ENCODE measurements at places on chromosomes 7 and 10.
A peak's percentile ranks its signal among the peaks of the same experiment; 100 is the strongest.

- no peak for DNase-seq
Observed at GRCh38 chr7:915291-916218, 38.9 kb downstream of the ADAP1 start.

- peak; percentile 19 for DNase-seq
Observed at GRCh38 chr7:133853706-133854276, 273.3 kb upstream of the LRGUK start.

DNA sequence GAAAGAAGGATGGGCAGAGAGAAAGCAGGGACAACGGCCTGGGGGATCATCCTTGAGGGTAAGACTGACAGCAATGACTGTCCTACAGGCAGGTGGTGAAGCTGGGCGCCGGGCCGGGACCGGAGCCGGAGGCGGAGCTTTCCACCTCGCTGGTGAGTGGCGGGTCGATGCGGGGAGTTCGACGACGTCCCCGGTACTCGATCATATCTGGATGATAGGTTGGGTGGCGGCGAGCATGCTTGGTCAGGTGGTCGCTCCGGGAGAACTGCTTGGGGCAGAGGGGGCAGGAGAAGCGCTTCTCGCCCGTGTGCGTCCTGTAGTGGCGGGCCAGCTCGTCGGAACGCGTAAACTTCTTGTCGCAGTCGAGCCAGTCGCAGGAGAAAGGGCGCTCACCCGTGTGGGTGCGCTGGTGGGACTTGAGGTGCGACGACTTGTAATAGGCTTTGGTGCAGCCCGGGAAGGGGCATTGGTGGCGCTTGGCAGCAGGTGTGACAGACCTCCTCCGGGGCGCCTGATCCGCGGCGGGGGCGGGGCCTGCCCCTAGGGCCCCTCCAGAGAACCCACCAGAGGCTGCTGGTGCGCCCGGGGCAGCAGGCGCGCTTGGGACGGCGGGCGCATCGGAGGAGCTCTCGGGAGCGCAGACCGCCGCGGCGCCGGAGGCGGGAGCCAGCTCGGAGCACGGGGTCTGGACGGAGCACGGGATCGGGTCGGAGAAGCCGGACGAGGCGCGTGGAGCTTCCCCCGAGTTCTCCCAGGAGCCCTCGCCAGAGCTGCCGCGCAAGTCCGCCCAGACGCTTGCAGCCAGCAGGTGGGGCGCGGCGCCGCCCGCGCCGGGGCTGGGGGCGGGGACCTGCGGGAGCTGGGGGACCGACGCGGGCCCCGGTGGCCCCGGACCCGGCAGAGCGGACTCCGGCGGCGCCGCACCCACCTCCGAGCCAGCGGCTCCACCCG lies 752 bp downstream of the KLF14 start:
- DNase-seq, result peak; percentile 36

- DNase-seq, result no peak
Observed at GRCh38 chr7:20519645-20520044, 95.8 kb upstream of the ABCB5 start.

- no peak for DNase-seq
Observed at GRCh38 chr10:116164291-116164690, 108.7 kb downstream of the GFRA1 start.

DNA sequence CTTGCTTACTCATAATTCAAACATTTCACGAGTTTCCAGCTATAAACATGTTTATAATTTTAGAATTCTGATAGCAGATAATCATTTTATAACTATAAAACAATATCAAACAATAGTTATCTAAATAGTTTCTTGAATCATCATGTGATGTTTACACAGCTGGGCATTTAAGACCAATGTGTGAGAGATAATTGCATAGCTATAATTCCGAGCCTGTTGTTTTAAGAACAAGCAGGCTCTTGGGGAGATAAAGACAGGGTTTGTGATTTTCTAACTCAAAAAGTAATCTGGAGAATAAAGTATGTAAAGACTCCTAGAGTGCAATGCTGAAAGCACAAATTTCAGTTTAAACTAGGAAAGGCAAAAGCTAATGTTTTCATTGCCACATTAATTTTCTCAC lies 331.2 kb downstream of the LRRTM3 start:
- no peak for DNase-seq

GRCh38 chr10:48796713-48797245 lies 112.1 kb downstream of the WDFY4 start:
- DNase-seq, result no peak

- DNase-seq, result no peak
Observed at GRCh38 chr10:86064219-86064618, 302.4 kb downstream of the GRID1 start.

DNA sequence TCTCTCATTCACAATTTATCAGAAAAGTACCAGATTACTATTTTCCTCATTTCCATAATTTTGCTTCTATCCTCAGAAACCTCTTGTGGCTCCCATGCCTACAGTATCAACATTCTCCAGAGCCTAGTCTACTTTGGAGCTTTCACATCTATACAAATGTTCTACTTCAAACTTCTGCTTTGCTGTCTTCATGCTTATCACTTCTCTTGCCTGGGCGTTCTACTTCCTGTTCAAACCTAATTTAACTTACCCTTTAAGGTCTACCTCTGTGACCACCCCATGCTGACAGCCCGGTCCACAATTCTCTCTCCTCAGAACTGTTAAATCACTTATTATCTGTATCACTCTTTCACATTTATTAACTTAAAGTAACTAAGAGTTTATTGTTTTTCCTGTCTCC lies 6.1 kb upstream of the PTPN12 start:
- DNase-seq, result no peak

DNA sequence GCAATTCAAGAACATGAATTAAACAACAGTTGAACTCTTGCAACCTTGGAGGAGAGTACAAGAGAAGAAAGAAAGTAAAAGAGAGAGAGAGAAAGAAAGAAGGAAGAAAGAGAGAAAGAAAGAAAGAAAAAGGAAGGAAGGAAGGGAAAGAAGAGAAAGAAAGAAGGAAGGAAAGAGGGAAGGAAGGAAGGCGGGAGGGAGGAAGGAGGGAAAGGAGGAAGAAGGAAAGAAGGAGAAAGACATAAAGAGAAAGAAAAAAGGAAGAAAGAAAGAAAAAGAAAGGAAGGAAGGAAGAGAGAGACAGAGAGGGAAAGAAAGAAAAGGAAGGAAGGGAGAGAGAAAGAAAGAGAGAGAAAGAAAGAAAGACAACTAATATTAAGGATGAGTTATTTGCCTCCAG lies 1106.7 kb downstream of the TYW1 start:
- no peak for DNase-seq

- no peak for DNase-seq
Observed at GRCh38 chr10:60461688-60462087, 72.0 kb upstream of the ANK3 start.

DNA sequence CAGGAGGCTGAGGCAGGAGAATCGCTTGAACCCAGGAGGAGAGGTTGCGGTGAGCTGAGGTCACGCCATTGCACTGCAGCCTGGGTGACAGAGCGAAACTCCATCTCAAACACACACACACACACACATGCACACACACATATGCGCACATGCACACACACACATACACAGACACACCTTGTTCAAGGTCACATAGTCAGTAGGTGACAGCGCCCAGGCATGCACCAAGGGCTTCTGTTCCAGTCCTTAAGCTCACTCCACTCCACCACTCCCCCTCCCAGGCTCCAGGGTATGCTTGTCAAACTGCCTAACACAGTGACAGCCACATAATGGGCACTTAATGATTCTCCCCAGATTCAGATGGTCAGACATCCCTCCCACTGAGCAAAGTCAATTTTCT lies 37.0 kb downstream of the KCNMA1 start:
- DNase-seq, result no peak

- no peak for DNase-seq
Observed at GRCh38 chr10:15879058-15879457, 18.8 kb upstream of the MINDY3 start.

DNA sequence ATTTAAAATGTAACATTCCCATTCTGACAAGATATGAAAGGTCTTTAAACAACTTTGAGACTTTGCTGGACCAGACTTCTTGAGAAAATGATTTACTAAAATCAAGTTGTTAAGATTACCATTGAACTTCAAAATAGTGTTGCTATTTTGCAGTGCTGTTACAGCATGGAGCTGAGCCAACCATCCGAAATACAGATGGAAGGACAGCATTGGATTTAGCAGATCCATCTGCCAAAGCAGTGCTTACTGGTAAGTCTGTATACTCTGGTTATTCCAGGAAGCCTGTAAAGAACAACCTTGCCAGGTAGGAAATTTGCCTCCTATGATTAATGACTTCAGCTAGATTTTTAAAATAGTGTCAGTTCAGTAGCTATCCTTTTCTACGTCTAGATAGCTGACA lies 18.8 kb downstream of the TNKS2 start:
- DNase-seq, result no peak

GRCh38 chr7:146982482-146982881 lies 865.9 kb downstream of the CNTNAP2 start:
- DNase-seq, result no peak

DNA sequence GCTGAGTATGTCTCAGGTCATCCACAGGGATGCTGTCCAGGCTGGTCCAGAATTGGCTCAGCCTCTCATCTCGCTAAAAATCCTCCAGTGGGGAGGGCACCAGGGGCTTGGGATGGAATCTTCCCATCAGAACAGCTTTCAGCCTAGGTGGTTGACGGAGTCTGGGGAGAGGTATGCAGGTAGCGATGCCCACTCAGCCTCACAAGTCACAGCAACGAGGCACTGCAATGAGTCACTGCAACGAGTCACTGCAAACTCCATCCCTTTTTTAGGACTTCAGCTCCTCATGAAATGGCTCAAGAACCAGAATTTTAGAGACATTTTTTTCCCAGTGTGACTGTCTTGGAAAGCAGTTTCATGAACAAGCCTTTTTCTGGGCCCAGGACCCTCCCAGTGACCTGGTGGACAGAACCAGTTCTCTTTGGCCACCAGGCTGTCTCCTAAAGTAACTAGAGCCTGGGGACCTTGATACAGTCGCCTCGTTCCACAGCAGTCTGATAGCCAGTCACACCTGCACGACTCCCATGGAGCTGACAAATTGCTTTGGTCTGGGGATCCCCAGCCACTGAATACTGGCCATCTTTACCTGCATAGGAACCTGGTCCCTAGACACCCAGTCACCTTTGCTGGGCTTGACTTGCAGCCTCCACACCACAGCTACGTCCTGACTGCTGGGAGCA lies 41.3 kb upstream of the PPP2R2D start:
- no peak for DNase-seq

GRCh38 chr10:112716076-112716475 lies 234.0 kb upstream of the TCF7L2 start:
- DNase-seq, result no peak

DNA sequence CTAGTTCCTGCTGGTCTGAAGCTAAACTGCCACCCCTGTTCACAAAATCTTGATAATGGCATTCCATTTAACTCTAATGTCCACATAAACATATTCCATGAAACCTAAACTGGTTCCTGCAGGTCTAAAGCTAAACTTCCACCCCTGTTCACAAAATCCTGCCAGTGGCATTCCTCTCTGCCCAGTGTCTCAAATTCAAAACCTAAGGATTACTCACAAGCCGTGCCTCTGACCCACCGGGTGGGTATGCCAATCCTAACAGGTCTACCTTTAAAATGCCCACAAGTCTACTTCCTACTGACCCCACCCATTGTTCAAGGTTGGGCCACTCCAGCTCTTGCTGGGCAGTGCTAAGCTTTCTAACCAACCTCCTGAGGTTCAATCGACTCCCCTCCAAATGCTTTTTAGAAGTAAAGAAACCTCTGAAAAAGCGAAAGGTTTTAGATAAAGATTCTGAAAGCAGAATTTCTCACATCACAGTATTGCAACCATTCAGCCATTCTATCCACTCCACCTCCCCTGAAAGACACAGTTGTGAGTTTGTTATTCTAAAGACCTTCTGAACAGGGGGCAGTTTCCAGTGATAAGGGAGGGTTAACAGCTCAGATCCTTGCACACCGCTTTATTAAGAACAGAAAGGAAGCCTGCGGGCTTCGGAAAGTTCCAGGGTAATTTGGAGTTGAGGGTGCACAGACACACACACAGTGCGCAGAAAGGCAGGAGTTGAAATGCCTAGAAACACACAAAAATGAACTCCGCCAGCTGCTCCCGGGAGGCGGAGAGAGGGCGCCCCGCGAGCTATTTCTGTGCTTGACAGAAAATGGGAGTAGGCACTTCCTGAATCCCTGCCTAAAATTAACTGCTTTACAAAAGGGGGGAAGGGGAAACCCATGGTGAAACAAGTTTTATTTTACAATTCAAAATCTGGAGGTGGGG lies 87.7 kb downstream of the TNS3 start:
- no peak for DNase-seq

DNA sequence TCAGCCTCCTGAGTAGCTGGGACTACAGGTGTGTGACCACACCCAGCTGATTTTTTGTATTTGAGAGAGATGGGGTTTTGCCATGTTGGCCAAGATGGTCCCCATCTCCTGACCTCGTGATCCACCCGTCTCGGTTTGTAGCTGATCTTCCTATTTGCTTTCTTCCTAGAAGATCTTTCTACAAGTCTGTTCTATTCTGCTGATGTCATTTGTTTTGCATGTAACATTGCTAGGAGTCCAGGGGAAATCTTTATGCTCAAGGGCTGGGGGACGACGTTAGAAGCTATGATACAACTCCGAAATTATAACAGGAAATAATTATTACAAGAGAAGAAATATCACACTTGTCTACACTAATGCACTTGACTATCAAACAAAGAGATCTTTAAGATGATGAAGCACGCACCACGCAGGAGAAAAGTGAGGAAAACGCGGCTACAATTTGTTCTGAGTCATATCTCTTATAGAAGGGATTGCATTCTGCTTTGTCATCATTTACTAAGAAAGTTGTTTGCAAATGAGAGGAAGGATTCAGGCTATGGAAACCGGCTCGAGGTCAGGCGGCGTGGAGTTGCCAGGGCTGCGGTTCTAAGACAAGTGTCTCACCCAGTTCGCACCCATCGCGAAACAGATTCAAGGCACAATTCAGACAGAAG lies 103.0 kb upstream of the CARD11 start:
- peak; percentile 24 for DNase-seq

- DNase-seq, result no peak
Observed at GRCh38 chr7:128422842-128423241, 13.1 kb upstream of the IMPDH1 start.

- DNase-seq, result no peak
Observed at GRCh38 chr7:87317691-87318245, 27.7 kb upstream of the CROT start.

- DNase-seq, result no peak
Observed at GRCh38 chr10:91759581-91759986, 38.6 kb upstream of the TNKS2 start.

GRCh38 chr7:96059075-96059474 lies 262.8 kb downstream of the SLC25A13 start:
- no peak for DNase-seq

DNA sequence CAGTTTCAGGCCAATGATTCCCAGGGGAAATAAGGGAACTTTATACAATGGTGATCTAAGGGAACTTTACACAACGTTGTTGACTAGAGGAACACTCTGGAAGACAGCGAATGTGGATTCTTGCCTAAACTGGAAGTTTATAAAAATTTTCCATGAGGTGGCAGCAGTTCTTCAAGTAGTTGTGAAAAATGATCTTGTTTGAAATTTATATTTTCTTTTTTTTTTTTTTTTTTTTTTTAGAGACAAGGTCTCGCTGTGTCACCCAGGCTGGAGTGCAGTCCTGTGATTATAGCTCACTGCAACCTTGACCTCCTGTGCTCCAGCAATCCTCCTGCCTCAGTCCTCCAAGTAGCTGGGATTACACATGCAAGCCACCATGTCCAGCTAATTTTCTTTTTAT lies 32.1 kb upstream of the GTF2I start:
- no peak for DNase-seq
